Spinal cord (tissue), 10 donors: ENCODE measurements at places on chromosomes 16 and 17. TPM values are rescaled to one million over a fixed set of nuclear protein-coding genes. Genes with fewer than 3 reads are reported as not detected.
A peak's percentile ranks its signal among the peaks of the same experiment; 100 is the strongest.

Gene CASKIN2
- 38.3 TPM for polyA plus RNA-seq

Gene TMEM204
- 10.2 TPM for polyA plus RNA-seq

Gene ACSM2A
- 0.56 TPM for polyA plus RNA-seq

- no peak for DNase-seq
Observed at GRCh38 chr17:67136191-67137025, 92.1 kb downstream of the CACNG1 start.

GRCh38 chr16:12060751-12061150, 84.2 kb downstream of the SNX29 start:
- no peak for DNase-seq

DNA sequence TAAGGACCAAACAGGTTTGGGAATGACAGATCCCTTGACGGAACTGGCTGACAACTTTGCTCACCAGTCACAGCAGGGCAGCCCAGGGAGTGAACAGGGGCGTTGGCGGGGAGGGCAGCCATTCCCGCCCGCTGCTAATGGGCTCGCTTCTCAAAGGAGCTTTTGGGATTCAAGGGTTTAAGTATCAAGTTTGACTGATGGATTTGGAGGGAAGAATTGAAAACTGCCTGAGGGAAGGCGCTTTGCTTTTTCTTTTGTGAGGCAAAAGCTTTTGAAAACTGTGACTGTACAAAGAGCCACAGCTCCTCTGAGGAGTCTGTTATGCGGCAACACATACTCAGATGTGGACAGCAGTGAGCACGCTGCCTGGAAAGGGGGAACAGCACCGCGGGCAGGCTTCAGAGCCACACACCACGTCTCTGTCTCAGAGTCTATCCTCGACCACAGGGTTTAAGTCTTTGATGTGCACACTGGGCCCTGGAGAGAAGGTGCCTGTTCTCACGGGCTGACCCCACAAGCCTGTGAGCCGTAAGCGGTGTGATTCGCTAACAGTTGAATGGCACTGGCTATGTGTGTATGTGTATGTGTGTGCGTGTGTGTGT, 79.9 kb upstream of the HSBP1 start:
- DNase-seq, result no peak

DNA sequence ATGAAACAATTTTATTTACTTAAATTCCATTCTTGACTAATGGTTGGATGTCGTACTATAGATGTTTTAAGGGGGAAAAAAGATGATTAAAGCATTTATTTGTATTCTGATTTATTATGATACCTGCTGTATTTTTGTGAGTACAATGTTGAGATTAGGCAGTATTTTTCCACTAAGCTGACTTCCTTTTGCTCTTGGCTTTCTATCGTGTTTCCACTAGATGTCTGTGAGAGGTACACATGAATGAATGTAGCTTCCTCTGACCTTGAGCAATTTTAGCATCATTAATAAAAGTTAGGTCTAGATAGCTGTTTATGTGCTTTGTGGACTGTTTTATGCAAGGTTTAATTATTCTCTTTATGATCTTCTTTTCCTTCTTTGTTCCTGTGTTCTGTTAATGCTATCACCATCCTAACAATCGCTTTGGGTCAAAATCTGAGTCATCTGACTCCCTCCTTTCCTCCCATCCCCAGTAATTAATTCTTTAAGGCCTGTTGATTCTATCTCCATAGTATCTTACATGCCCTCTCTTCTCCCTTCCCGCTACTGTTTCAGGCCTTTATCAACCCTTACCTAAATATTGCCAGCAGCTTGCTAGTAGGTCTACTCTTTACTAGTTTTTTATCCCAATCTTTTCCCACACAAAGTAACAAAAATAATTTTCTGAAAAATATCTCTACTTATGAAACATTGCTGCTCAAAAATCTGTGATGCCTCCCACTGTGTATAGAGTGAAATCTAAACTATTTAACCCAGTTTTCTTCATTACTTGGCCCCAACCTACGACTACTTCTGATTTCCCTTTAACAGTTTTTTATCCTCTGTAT, 76.0 kb downstream of the VMP1 start:
- DNase-seq, result no peak

DNA sequence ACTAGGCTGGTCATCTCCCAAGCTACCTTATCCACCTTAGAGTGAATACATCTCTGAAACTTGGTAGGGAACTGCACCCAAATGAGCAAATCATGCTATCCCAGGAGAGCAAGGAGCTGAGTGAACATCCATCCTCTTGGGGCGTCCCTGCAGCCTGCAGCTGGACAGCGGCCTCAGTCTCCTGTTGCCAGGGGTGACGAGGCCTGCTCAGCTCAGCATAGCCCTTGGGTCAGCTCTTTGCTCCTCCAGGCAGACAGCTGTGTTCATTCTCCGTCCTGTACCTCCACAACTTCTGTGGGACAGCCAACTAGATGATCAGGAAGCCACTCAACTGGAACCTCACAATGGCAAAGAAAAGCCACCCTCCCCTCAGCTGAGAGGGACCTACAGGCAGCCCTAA, 111.9 kb downstream of the SOCS1 start:
- no peak for DNase-seq

DNA sequence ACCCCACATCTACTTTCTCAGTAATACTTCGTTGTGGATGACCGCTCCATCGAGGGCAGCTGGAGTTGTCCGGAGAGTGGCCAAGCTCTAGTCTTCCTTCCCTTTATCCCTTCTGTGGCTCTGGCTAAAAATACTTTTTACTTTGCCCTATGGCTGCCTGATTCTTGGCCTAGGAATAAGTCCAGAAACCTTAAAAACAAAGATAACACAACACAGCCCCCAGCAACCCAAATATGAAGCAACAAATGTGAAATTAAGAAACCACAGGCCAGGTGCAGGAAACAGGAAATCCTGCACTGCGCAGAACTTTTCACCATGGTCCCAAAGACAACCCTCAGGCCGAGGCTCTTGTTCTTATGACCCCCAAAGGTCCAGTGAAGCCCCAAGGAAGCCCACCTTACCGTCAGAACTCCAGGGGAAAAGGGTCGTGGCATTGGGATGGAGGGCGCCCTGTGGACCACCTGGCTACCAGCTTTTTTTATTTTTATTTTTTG, 26.0 kb downstream of the TK2 start:
- DNase-seq, result no peak

GRCh38 chr16:69150146-69150865, 17.9 kb downstream of the UTP4 start:
- DNase-seq, result peak; percentile 73

GRCh38 chr17:80498242-80498919, 22.0 kb upstream of the NPTX1 start:
- DNase-seq, result peak; percentile 75

- peak; percentile 37 for DNase-seq
Observed at GRCh38 chr17:64780096-64781013, 118.2 kb upstream of the SMURF2 start.

DNA sequence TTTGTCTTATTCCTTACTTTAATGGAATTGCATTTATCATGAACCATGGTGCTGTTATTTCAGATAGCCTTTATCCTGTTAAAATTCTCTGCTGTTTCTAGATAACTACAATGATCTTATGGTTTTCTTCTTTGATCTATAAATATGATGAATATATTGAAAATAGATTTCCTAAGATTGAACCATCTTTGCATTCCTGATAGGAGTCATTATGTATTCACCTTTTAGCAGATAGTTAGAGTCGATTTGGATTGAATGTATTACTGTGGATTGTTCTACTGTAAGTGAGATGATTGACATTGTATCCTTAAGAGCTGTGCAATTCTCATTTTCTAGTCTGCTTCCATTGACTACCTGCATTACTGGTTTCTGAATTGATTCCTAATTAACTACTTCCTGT, 165.0 kb upstream of the CACNG3 start:
- DNase-seq, result no peak

DNA sequence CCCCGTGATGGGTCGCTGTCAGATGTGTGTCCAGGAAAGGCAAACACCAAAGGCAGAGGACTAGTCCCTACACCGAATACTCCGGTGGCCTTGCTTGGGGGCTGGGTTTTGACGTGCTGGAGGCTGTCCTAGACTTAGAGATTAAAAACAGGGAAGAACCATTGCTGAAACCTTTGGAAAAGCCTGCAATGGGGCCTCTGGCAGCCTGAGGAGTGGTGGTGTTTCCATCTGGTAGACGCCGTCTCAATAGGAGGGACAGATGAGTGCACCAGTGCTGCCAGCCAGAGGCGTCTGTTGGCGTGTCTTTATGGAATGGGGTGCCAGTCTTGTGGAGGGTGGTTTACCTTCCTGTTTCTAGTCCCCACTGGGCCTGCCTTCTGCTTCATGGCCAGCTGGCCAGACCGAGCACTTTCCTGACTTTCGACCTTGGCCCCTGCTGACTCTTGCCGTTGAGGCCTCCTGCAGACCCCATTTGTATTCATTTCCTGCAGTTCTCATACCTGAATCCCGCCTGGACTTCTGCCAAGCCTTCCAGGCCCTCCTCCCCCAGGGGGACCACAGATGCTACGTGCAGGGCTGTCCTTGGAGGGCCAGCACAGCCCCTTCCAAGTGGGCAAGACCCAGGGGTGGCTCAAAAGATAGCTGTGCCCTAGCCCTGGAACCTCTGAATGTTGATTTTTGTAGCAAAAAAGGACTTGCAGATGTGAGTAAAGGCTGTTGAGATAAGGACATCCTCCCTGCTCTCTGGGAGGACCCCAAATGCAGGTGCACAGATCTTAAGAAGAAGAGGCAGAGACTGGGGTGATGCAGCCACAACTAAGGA, 1.9 kb upstream of the DNASE1 start:
- DNase-seq, result no peak

GRCh38 chr17:10793816-10794215, 10.1 kb downstream of the TMEM238L start:
- DNase-seq, result no peak

DNA sequence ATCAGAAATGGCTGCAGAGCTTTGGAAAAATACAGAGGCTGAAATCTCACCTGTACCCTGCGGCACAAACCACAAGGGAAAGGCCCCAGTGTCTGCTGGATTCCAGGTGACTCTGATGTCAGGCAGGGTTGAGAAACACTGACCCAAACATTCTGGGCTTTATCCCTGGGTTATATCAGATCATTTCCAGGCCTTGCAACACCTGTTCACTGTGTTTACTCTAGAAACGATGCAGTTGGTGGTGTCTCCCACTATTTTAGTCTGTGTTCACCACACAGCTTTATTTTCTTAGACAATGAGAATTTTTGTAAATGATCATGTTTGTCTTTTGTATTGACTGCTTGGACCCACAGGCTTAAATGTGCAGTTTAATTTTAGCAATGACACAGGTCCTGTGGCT, 151.5 kb upstream of the SDK2 start:
- DNase-seq, result no peak
